Activated CD4-positive, CD25-positive, alpha-beta regulatory T cell (primary cell): ENCODE measurements at places on chromosomes 2 and 18.

- DNase-seq: no peak
Observed at GRCh38 chr2:225465827-225466226, 66.3 kb downstream of the NYAP2 start.

GRCh38 chr2:162242586-162243280, 512 bp downstream of the FAP start:
- no peak for DNase-seq

DNA sequence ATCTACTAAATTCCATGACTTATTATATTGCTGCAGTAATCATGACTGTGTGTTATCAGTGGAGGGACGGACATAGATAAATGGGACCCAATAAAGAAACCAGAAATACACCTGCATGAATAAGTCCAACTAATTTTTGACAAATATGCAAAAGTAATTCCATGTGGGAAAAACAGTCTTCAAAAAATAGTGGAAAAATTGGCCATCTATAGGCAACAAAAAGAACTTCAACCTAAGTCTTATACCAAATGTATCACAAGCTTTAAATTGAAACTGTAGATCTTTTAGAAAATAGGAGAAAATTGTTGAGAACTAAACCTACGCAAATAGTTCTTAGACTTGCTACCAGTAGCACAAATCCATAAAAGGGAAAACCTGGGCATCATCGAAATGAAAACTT, 376.2 kb downstream of the NCKAP5 start:
- no peak for DNase-seq

- DNase-seq: no peak
Observed at GRCh38 chr2:151845884-151846283, 17.7 kb upstream of the ARL5A start.

DNA sequence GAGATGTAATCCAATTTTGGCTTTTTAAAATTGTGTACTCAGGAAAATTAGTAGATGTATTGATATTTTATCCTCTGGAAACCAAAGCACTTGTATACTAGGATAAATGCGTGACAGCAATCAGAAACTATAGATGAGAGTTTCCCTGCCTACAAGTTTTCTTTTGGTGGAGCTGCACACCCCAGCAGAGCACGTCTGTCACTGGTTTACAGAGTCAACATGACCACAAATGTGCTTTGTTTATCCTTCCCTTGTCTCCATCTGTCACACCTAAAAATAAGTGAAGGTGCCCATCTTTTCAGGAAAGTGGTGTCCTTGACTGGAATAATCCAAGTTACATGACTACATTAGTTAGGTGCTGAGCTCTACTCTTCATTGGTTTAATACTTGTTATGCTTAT, 210.4 kb upstream of the DSEL start:
- no peak for DNase-seq

DNA sequence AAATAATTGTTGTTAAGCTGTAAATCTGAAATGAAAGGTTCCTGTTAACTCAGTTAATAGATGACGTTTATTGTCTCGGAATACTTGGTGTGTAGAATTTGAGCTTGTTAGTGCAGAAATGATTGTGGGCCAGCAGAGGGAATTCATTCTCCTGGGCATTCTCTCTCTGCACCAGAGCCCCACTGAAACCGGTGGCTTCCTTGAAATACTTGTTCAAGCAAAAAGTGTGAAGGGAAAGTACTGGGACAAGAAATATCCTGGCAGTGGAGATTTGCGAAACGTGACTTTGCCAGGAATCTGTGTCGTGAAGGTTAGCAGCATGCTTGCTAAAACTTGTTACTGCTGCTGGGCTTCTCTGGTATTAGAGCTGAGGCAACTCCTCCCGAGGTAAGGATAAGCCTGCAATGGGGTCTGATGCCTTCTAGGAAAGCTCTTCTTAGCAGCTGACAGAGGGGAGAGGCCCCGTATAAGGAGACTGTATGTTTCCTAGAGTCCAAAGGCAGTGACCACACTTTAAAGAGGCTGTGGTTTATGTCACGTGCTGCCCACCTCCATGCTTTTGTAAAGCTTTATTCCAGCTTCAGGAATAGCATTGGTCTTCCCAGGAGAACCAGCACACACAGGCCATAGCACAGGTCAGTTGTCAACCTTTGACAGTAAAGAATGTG, 2.0 kb downstream of the ITGA6 start:
- no peak for DNase-seq

DNA sequence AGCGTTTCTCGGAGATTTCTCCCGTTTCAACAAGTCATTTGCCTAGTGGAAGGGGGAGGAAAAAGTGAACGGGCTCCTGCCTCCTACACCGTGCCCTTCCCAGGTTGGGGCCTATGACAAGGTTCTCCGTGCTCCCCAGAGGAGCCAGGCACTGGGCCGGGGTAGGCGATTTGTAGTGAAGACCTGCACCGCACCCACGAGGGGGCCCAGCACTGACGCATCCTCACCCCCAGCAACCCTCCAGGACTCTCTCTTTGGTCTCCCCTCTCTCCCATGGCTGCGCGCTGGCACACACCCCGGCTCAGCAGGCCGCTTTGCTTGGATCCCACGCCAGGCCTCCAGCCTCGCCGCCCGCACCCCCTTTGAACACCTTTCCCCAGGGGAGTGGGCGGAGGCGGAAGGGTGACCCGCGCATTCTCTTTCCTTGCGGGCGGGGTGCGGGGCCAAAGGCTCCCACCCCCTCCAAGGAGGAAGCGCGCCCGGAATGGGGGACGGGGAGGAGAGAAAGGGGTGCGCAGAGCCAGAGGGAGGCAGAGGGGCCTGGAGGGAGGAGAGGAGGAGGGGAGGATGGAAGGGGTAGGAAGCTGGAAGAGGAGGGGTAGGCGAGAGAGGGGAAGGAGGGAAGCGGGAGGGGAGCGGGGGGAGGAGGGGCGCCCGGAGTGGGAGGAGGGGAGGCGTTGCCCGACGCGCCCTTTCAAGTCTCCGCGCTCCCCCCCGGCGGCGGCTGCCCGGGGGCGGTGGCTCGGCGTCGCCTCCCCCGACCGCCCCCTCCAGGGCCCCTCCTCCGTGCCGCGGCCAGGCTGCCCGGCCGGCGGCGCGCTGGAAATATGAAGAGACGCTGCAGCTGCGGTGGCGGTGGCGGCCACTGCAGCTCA, at the start of gene APCDD1:
TSS of gene APCDD1 (plus strand) at position 830 of the 875 bp plus-strand sequence. CDS start 347 bp downstream, outside the sequence.
- no peak for DNase-seq

DNA sequence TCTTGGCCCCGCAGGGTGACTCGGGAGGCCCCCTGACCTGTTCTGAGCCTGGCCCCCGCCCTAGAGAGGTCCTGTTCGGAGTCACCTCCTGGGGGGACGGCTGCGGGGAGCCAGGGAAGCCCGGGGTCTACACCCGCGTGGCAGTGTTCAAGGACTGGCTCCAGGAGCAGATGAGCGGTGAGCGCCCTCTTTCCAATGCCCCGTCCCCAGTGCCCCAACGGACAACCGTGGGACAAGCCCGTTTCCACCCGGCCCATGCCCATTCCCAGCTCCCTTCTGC, 2.6 kb upstream of the CHRND start:
- no peak for DNase-seq

DNA sequence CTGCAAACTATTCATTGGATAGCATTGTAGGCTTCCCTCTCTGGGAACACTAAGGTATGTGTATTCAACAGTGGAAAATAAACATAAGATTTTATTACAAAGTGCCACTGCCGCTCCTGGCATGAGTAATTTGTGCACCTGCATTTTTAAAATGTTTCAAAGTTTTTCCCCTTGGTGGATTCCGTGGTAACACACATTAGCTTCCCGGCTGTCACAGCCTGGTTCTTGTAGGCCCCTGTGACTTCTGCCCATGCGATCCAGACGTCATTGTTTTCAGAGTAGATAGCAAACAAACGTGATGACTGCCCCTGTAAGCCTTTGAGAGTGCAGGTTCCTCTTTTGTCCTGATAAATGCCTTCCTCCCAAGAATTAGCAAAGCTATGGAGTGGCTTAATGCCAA, 421.0 kb downstream of the ZNF521 start:
- DNase-seq: no peak

DNA sequence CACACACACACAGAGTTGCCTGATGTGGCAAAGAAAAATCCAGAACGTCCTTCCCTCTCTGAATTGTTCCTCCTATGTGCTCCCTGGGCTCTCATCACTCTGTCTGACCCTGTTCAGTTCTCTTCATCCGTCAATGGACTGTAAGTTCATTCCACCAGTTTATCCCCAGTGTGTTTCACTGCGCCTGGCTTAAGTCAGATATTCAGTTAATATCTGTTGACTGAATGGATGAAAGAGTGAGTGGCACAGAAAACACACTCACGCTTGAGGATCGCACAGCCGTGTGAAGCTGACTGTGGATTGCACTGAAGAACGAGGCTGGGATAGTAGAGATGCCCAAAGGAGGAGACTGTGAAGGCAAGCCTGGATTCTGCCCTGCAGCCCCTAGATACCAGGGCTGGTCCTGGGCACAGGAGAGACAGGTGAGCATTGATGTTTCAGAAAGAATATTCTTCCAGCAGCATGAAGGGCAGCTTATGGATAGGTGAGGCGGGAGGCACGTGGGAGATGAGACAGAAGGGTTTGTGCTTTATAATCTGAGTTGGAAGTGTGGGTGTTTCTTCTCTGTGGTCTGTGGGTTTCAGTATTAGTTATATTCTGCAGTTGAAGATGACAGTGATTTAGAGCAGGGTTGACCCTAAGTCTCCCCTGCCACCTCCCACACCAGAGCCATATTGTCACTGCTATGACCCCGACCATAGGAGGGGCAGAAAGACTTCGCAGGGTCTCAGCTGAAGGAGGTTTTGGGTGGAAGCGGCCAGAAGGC, 129.9 kb downstream of the SOCS6 start:
- DNase-seq: no peak

DNA sequence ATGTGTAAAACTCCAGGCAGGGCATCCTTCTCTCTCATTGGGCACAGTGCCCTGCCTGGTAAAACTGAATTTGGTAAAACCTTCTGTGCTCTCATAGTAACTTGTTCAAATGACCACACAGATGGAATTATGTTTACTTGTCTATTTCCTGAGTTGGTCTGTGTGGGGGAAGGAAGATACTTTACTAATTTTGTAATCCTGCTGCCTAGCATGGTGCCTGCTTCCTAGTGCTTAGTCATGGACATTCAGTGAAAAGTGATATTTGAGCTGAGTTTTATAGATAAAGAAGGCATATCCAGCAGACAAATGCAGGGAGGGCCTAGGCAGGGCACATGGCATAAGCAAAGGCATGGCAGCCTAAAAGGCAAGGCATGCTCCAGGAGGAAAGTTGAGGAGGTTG, 199.4 kb downstream of the FSHR start:
- DNase-seq: no peak

DNA sequence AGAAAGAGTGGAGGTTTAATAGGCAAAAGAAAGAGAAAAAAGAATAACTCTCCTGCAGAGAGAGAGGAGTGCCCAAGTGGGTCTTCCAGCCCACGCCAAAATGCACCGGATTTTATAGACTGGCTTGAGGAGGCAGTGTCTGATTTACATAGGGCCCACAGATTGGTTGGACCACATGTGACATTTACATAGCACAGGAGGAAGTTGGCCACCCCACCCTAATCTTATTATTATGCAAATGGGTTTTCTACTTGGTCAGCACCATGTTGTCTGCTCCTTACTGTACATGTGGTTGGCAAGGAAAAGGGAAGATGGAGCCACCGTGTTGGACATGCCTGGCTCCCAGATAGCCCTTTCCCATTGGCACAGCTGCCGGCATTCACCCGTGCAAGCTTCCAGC, 56.8 kb downstream of the SP110 start:
- no peak for DNase-seq

GRCh38 chr18:38961880-38962279, 1396.3 kb upstream of the CELF4 start:
- DNase-seq: no peak

- no peak for DNase-seq
Observed at GRCh38 chr2:26735097-26735496, 29.0 kb upstream of the SLC35F6 start.

GRCh38 chr2:159229476-159230144, 56.9 kb downstream of the WDSUB1 start:
- no peak for DNase-seq

- DNase-seq: no peak
Observed at GRCh38 chr2:228949831-228950230, 321.3 kb downstream of the PID1 start.

- no peak for DNase-seq
Observed at GRCh38 chr18:2518473-2518872, 52.8 kb downstream of the METTL4 start.

- DNase-seq: no peak
Observed at GRCh38 chr2:48900321-48901014, 144.9 kb upstream of the LHCGR start.

DNA sequence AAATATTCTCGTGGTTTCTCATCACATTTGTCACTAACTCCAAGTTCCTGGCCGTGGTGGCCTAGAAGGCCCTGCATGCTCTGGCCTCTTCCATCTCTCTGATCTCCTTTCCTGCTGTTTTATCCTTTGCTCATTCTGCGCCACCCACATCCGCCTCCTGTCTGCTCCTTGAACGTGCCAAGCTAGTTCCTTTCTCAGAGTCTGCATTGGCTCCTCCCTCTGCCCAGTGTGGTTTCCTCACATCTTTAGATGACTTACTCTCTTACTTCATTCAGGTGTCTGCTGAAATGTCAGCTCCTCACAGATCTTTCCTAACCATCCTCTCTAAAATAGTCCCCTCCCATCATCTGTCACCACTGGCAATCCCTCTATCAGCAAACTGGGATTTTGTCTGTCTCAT, 158.6 kb upstream of the RBMS1 start:
- no peak for DNase-seq

DNA sequence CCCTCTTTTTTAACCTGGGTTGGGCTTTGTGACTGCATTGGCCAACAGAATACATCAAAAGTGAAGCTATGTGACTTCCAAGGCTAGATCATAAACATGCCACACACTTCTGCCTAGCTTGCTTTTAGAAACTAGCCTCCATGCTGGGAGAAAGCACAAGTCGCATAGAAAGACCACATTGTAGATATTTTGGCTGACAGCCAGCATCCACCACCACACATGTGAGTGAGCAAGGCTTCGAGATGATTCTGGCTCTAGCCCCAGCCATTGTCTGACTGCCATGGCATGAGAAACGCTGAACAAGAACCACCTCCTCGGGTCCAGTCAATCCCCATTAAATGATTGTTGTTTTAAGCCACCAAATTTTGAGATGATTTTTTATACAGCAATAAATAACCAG, 66.8 kb upstream of the STPG4 start:
- no peak for DNase-seq

DNA sequence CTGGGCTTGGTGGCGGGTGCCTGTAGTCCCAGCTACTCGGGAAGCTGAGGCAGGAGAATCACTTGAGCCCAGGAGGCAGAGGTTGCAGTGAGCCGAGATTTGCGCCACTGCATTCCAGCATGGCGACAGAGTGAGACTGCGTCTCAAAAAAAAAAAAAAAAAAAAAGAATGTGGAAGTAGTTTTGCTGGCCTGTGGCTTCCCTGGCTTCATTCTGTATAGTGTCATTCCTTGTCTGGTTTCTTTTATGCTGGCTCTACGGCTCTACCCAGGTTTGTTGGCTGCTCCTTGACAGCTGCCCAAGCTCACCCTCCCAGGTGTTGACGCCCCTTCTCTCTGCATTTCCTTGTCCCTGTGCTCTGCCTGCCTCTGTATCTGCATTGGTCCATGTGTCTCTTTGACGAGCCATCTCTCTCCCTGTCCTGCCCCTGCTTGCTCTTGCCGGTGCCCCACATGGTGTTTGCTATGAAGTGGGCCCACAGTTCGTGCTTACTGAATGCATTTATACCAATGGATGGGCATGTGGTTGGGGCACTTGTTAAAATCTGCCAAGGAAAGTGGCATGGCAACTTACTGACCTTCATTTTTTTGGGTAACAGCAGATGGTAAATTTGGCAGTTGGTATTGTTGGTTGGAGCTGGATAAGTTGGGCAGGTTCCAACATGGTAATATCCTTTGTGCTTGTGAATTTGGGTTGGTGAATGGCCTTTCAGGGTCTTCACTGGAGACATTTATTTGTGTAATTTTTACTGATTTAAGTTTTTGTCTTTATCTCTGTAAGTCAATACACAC, 113.9 kb downstream of the MAP4K4 start:
- DNase-seq: no peak

- DNase-seq: no peak
Observed at GRCh38 chr2:137231628-137232027, 466.3 kb downstream of the THSD7B start.
